ENCODE measurements at places on chromosomes 6 and 20.

- DNase-seq = no peak
Measured at GRCh38 chr6:79467716-79468115, 69.5 kb downstream of the LCA5 start.

- no peak for DNase-seq
Measured at GRCh38 chr6:168387426-168387825, 53.6 kb upstream of the SMOC2 start.

- no peak for DNase-seq
Measured at GRCh38 chr6:143949535-143949934, 58.5 kb downstream of the PLAGL1 start.

DNA sequence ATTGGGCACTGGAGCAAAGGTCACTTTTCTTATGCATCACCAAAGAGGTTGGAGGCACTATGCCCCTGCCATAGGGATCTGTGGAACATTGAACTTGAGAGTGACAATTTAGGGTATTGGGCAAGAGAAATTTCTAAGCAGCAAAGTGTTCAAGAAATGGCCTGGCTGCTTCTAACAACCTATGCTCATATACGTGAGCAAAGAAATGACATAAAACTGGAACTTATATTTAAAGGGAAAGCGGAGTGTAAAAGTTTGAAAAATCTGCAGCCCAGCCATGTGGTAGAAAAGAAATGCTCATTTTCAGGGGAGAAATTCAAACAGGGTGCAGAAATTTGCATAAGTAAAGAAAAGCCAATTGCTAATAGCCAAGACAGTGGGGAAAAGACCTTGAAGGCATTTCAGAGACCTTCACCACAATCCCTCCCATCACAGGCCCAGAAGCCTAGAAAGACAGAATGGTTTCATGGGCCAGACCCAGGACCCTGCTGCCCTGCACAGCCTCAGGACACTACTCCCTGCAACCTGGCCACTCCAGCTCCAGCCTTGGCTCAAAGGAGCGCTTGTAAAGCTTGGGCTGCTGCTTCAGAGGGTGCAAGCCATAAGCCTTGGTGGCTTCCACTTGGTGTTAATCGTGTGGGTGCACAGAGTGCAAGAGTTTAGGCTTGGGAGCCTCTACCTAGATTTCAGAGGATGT, 24.4 kb downstream of the NCR2 start:
- no peak for DNase-seq

- DNase-seq = no peak
Measured at GRCh38 chr20:58071298-58071697, 157.2 kb downstream of the ANKRD60 start.

- DNase-seq = no peak
Measured at GRCh38 chr6:148709577-148709976, 37.3 kb upstream of the UST start.

GRCh38 chr6:46781478-46782378, 11.5 kb upstream of the MEP1A start:
- DNase-seq = no peak

- DNase-seq = no peak
Measured at GRCh38 chr6:111657146-111657545, 51.5 kb upstream of the TRAF3IP2 start.

- DNase-seq = no peak
Measured at GRCh38 chr20:15555913-15556312, 1017.3 kb downstream of the KIF16B start.

DNA sequence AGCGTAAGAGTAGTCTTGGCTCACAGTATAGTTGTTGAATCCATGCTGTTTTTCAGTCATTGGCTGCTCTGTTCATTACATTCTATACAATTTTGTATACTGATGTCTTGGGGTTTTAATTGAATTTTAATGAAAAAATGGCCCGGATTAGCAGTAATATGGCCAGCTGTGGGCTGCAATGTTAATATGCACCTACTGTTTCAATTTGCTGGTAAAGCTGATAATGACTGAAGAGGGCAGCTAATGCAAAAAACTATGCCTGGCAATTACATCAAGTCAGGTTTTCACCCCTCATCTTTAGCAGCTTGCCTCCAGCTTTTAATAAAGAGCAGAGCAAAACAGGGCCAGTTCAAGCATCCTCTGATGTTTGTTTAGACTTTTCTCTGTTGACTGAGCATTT, 394.5 kb downstream of the PLCB1 start:
- DNase-seq = no peak

GRCh38 chr6:16690608-16691142, 70.6 kb downstream of the ATXN1 start:
- peak; percentile 34 for DNase-seq

DNA sequence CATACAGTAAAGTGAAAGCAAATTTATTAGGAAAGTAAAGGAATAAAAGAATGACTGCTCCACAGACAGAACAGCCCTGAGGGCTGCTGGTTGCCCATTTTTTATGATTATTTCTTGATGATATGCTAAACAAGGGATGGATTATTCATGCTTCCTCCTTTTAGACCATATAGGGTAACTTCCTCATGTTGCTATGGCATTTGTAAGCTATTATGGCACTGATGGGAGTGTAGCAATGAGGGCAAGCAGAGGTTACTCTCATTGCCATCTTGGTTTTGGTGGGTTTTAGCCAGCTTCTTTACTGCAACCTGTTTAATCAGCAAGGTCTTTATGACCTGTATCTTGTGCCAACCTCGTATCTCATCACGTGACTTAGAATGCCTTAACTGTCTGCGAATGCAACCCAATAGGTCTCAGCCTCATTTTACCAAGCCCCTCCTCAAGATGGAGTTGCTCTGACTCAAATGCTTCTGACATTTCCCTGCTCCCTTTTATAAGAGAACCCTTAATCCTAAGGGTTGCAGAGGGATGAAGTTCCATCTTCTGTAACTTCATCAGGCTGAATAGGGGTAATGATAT, 280.1 kb upstream of the RGS17 start:
- no peak for DNase-seq

DNA sequence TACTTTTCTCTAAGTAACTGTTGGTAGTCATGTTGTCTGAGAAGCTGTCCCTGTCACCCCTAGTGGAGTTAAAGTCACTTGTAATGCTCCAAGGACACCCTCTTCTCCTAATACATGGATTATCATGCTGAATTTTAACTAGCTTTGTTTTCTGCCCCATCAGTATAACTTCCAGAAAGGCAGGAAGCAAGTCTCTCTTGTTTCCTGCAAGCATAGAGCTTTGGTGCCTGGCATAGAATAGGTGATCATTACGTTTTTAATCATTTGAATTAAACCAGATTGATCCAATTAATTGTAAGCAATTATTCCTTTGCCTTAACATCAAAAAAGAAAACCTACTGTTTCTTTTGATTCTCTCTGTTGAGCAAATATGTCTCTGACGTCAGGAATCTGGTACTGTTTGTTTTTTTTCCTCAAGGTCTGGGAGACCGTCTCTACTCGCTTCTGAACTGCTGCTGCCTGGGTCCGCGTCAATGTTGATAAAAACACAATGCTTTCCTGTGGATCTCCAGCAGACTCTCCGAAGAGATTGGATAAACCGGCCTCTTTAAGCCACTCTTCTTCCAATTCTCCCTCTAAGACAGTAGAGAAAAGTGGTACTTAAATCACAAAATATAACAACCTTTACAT, 71.8 kb downstream of the ARHGAP18 start:
- DNase-seq = no peak

DNA sequence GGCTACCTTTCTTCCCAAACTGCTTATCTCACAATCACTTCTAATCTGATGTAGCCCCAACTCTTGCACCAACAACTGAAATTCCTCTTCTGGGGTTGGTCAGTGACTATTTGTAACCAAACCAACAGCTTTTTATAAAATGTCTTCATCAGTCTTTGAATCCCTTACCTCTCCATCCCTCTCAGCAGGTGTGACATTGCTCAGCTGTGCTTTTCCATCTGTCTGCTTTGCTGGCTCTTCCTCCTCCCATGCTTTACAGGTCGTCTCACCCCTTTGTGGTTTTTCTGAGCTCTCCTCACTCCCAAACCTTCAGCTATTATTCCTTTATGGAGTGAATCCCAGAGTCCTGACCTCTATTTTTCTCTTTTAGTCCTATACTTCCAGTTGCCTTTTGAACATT, 5.9 kb downstream of the MAP7 start:
- no peak for DNase-seq

DNA sequence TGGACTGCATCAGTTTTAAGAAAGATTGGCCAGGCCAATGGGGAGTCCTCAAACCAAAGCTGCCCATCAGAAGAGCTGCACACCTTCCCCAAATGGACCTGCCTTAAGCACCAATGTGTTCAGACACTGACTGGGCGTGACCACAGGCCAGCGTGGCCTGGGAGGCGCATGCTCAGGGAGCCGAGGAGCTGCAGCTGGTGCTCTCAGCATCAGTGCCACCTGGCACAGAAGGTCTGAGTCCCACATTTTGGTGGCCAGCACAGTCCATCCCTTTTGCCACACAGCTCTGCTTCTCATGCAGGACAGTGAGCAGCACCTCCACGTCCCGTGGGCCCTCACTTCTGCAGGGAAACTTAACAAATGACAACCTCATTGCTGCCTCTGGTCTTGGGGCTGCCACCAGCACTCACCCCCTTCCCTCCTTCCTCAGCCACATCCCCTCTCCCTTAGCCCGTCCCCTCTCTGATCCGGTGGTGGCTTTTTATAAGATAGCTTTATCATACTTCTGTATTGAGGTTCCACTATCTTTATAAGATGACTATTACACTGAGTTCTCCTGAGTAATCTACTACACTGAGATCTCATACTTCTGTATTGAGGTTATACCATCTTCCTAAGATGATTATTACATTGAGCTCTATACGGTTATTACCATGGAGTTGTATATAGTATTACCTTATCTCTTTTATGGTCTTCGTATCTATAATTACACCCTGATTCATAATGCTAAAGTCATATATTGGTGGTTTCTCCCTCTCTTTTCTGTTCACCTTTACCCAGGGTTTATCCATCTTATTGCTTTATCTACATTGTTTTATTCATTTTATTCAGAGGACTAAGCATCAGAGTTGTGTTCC, 109.1 kb downstream of the TOX2 start:
- DNase-seq = no peak

- no peak for DNase-seq
Measured at GRCh38 chr20:59806578-59806975, 126.9 kb downstream of the SYCP2 start.

GRCh38 chr6:2037237-2037926, 208.0 kb downstream of the GMDS start:
- no peak for DNase-seq

- DNase-seq = no peak
Measured at GRCh38 chr6:2028457-2029038, 216.9 kb downstream of the GMDS start.

GRCh38 chr20:10573273-10573950, 100.4 kb downstream of the JAG1 start:
- no peak for DNase-seq

GRCh38 chr6:33189625-33190448, 2.4 kb downstream of the COL11A2 start:
- DNase-seq = no peak

- no peak for DNase-seq
Measured at GRCh38 chr20:44970243-44970757, 4.0 kb downstream of the STK4 start.

DNA sequence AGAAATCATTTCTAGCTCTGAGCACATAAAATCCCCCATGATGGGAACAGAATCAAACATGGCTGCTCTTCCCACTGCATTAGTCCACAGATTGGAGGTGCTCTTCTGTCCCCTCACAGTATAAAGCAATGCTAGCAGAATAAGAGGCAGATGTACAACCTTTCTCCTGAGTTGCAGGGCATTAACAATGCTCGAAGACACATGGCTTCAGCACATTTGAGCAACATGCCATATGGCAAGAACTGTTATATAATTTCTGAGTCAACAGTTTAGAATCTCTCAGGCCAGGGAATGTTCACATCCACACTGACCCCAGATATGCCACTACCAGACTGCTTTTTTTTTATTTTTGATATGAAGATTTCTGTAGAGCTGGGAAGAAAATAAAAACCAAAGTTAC, 119.6 kb downstream of the KIF13A start:
- no peak for DNase-seq

DNA sequence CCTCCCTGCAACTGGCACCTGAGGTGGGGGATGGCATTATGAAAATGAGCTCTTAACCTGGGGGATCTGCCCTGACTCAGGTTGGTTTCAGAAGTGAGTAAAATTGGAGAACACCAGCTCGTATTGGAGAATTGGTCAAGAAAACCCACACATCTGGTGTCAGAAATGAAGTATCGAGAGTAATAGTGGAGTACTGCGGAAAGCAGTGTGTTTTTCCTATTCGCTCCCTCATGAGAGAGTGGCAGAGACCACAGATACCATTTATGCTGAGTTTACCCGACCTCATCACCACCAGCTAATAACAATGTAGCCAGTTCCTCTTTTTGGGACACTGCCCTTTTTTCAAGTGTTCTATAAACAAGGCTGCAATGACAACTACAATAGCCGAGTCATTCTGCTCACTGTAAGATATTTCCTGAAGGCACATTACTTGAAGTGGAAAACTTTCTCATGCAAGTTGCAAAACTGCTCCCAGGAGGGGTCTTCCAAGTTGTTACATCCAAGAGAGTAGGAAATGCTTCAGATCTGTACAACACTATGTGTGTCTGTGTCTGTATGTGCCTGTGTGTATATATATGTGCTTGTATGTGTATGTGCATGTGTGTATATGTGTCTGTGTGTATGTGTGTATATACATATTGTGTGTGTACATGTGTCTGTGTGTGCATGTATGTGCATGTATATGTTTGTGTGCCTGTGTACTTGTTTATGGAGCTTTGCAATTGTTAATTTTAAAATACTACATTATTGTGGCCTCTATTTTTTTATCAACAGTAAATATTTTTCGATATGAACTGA, 106.0 kb upstream of the CST7 start:
- no peak for DNase-seq

DNA sequence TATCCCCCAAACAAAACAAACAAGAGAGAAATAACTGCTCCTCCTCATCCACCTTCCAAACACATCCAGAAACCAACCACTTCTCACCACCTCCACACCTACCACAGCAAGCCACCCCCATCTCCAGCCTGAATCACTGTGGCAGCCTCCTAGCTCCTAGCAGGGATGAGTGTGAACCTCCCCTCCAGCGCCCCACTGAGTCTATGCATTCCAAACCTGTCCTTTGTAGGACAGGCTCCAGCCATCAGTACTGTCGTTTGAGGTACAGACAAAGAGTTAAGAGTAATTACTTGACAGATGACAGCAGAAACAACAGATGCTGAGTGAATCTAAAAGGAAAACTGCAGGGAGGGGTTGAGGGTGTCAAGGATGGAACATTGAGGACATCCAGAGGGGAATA, 2.4 kb downstream of the METTL24 start:
- no peak for DNase-seq

DNA sequence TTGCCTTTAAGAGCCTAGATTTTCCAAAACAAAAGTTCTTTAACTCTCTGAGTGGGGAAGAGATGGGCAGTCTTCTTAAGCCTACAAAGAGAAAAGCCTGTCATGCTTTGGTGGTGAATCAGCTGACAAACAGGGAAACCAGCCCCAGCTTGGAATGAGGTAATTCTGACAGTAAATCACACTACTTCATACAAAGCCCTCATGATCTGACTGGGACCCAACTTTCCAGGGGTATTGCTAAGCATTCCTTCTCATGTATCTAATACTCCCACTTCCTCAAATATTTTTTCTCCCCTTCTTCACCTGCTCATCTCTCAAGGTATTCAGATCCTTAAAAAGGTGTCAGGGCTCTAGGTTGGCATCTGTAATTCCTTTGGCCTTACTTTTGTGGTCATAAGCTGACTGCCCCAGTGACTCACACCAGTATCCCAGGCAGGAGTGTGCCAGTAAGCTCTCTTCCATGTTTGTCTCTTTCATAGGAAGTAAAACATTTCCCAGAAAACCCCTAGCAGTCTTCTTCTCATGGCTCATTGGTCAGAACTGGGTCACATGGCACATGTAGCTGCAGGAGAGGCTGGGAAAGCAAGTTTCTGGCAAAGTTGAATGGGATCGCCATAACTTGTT, 15.0 kb upstream of the TBC1D22B start:
- no peak for DNase-seq

All from stimulated activated CD4-positive, alpha-beta T cell treated with anti-CD3 and anti-CD28 coated beads, Interleukin-4, amount 100 ng/mL, for 1 hour (primary cell).